ENCODE measurements at places on chromosomes 1 and 21.

DNA sequence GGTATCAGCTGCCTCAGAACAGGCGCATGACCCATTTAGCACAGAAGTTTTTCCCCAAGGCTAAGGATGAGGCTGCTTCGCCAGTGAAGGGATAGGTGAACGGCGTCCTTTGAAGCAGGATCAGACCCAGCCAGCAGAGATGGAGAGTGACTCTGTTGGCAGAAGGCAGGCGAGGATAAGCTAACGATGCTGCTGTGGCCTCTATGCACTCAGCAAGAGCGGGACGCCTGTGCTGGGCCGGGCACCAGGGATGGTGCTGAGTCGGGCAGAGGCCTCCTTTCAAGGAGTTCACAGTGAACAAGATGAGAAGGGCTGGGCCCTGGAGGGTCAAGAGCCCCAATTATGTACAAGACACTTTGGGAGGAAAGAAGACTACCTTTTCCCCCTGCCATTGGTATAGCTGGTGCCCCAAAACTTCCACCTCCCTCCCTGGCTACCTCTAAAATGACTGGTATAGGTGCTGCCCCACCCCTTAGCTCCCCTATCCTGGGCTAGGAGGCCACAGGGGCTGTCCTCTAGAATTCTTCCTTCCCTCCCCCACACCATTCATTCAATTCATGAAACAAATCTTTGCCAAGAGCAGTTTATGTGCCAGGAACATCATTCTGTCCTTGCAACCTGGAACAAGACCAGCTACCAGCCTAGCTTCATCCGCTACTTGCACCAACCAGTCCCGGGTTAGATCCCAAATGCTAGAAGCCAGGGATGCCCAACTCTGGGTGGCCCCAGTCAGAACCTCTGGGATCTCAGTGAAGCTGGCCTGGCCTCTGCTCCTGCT is 7.5 kb downstream of the XKR8 start:
- DNase-seq, result no peak

GRCh38 chr1:22932803-22933470 is 39.7 kb downstream of the LACTBL1 start:
- no peak for DNase-seq

GRCh38 chr1:16262067-16262466 is 25.1 kb upstream of the CPLANE2 start:
- no peak for DNase-seq

DNA sequence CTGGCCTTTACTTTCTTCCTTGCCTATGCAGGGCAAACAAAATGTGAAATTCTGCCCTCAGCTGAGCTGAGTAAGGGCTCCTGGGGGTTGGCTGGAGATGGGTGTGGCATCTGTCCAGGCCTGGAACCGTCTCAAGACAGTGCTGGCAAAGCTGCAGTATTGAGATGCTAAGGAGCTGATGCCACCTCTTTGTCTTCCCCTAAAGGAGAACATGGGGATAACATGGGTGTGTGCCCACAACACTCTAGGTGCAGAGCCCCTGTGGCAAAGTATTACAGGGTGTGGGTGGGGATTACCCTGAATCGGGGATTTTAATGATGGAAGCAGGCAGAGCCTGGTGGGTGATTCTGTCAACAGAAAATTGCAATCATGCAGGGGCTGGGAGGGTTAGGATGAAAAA is 2.5 kb upstream of the ST3GAL3 start:
- DNase-seq, result peak; percentile 31

DNA sequence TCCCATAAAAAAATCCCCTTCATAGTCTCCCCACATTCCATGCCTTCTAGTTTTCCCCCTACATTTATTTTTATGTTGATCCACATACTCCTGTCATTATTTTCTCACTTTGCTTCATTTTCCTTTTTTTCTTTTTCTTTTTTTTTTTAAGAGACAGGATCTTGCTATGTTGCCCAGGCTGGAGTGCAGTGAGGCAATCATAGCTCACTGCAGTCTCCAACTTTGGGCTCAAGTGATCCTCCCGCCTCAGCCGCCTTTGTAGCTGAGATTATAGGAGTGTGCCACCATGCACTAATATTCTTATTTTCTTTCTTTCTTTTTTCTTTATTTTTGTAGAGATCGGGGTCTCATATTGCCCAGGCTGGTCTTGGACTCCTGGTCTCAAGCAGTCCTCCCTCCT is 7.8 kb downstream of the RNF2 start:
- no peak for DNase-seq

- DNase-seq, result no peak
Measured at GRCh38 chr1:226044514-226045101, 17.9 kb upstream of the H3-3A start.

GRCh38 chr1:168498159-168498631 is 45.6 kb downstream of the XCL2 start:
- no peak for DNase-seq

DNA sequence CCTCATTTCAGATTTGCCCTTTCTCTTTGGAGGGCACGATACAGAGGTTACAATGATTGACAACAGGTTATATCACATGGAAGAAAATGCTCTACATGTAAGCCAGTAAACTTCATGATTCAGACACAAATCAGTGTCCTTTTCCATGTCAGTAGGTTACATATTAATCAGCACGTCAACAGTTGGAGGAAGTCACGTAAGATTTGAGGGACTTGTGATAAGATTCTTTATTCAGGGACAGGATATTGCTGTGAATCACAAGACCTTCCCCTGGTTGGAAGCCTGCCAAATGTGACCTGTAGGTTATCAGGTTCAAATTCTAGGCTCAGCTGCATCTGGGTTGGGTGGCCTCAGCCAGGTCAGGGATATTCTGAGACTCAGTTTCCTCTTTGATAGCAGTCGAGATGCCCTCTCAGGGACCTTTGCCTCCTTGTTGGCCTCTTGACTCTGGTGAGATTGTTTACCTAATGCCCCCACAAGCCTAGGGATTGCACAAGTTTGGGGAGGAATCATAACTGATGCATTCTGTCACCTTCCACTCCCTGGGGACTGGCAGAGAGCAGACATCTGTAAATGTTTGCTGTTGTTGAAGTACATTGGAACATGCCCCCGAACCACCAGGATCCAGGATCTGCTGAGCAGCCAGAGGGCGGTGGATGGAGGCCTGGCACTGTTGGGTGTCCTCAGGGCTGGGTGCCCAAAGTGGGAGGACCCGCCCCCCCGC is 31.9 kb downstream of the SERINC2 start:
- no peak for DNase-seq

- DNase-seq, result no peak
Measured at GRCh38 chr1:51697166-51697565, 80.3 kb downstream of the OSBPL9 start.

DNA sequence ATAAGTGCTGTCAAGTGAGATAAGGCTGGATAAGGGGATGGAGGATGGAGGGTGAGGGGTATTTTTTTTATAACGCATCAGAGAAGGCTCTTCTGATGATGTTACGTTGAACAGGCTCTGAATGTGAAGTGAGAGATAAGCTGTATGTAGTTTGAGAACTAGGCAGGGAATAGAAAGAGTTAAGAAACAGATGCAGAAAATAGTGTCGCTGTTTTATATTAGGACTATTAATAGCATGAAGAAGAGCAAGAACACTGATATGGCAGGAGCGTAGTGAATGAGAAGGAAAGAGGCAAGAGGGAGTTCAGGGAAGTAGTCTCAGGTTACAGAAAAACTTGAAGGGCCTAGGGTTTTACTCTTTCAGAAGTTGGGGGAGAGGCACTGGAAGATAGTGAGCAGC is 59.8 kb downstream of the GPR88 start:
- DNase-seq, result no peak

DNA sequence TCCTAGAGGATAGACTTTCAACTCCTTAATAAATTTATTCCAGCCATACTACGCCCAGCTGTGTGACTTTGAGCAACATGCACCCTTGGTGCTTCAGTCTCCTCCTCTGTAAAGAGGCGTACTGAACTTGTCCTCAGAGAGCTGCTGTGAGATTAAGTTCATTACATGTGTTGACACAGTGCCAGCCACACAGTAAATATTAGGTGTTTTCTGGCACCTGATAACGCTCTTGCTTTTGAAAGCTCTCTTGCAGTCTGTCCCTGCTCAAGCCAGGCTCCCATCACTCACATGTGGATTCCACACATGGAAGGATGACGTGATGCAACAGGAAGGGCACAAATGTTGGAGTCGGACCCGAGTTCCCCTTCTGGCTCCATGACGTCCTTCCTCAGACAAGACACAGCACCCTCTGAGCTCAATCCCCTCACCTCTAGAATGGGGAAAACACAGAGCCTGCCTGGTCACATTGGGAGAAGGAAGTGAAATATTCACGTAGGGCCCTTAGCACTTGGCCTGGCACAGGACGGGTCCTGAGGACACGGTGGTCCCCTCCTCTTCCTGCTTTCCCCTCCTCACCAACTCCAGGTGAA is 7.7 kb downstream of the IFNLR1 start:
- DNase-seq, result no peak

- no peak for DNase-seq
Measured at GRCh38 chr1:27149084-27149761, 5.7 kb downstream of the SLC9A1 start.

DNA sequence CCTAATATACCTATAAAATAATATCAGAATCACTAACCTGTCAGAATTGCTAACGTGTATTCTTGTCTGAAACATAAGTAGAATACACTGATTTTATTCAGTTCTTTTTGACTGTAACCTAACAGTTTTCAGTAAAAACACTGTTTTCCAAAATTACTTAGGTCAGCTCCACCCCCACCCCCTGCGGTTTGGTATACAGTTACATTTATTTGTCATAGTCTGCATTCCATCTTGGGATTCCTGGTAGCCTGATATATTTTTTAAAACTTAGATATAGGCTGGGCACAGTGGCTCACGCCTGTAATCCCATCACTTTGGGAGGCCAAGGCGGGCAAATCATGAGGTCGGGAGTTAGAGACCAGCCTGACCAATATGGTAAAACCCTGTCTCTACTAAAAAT is 19.8 kb upstream of the ABCD3 start:
- DNase-seq, result peak; percentile 24
